SIG-M5 (cell line): ENCODE measurements at places on chromosomes 6 and 20.

DNA sequence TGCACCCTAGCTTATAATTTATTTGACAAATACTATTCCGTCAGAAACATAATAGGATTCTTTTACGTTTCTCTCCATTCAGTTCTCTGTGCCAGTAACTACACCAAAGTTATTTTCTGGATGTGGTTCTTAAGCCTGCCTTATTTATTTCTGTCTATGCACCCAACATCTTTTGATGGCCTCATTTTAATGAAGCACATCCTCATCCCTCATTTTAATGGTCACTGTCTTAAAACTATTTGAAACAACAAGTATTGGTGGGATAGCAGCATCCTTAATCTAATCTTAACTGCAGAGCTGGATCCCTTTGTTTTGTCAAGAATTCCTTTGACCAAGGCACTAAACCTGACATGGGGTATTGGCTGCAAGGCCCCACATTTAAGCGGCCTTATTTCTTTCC, 11.0 kb downstream of the FAM135A start:
- DNase-seq, result no peak

GRCh38 chr20:25237610-25238318, 10.1 kb upstream of the PYGB start:
- peak; percentile 97 for DNase-seq

GRCh38 chr6:106253172-106253571, 72.4 kb downstream of the ATG5 start:
- DNase-seq, result no peak

DNA sequence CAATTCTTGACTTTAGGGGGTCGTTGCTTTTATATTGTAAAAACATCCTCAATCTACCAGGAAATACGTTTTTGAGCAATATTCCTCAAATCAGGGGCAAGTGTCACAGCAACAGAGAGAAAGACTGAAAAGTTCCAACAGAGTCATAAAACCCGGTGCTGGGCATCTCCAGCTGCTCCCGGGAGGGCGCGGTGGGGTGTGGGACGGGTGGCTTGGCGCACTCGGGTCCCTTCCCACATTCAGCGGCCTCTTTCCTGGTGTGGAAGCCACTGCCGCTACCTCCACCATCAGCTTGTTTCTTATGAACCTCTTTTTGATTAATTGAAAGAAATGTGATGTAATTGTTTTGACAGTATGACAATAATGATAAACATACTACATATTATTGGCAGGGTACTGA, 98.2 kb downstream of the IRF4 start:
- no peak for DNase-seq

GRCh38 chr6:18326980-18327379, 60.2 kb upstream of the RNF144B start:
- DNase-seq, result no peak

- no peak for DNase-seq
These were observed 400.8 kb downstream of the SMOC2 start for GRCh38 chr6:168841609-168842278.

DNA sequence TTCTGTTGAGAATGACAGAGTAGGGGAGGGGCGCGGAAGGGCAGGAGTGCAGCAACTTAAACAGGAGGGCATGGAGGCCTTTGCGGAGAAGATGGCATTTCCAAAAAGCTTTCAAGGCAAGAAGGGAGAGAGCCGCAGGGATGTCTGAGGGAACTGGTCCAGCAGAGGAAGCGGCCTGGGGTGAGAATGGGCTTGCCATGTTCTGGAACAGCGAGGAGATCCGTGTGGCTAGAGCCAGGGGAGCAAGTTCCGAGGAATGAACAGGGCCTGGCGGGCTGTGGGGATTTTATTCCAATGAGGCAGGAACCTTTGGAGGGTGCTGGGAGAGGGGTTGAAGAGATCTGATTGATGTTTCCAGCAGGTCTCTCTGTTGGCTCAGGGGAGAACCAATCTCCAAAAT, 86.1 kb downstream of the PREX1 start:
- no peak for DNase-seq

DNA sequence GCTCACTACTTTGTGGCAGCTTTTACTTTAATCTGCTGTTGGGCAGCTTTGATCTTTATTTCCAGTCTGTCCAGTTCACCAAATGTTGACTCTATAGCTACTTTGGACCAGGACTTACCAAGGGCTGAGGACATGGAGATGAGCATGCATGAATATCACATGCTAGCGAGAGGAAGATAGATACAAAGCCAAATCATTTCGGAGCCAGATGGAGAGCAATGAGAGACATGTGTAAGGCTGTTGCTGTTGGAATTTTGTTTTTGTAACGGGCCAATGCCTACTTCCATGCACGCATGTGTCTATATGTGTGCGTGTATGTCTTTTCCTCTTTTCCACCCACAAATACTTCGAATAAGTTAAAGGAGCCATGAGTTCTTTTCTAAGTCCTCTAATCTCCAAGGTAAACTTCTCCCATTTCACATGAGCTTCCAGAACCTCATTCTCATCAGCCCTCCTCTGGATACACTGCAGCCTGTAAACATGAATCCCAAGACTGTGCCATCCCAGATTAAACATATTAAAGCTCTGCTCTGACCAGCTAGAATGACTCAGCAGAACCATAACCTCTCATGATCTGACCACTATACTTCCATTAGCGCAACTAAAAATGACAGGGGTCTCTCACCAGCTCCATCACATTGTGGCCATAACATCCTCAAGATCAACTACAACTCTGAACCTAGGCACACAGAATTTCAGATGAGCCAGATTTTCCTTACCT, 160.7 kb downstream of the LRFN2 start:
- no peak for DNase-seq

GRCh38 chr20:16608277-16608650, 35.0 kb upstream of the KIF16B start:
- no peak for DNase-seq

DNA sequence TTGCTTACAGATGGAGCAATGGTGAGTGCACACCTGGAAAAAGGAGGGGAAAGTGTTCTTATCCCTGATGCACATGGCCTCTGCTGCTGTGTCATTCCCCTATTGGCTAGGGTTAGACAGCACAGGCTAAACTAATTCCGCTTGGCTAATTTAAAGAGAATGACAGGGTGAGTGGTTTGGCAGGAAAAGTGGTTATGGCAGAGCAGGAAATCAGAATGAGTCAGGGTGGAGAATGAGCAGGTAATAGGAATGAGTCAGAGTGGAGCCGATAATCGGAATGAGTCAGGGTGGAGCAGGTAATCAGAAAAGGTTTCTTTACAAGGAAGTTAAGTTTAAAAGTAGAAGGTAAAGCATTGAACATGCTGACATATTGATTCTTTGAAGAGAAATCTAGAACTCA, 355.5 kb upstream of the HTR1E start:
- DNase-seq, result no peak

DNA sequence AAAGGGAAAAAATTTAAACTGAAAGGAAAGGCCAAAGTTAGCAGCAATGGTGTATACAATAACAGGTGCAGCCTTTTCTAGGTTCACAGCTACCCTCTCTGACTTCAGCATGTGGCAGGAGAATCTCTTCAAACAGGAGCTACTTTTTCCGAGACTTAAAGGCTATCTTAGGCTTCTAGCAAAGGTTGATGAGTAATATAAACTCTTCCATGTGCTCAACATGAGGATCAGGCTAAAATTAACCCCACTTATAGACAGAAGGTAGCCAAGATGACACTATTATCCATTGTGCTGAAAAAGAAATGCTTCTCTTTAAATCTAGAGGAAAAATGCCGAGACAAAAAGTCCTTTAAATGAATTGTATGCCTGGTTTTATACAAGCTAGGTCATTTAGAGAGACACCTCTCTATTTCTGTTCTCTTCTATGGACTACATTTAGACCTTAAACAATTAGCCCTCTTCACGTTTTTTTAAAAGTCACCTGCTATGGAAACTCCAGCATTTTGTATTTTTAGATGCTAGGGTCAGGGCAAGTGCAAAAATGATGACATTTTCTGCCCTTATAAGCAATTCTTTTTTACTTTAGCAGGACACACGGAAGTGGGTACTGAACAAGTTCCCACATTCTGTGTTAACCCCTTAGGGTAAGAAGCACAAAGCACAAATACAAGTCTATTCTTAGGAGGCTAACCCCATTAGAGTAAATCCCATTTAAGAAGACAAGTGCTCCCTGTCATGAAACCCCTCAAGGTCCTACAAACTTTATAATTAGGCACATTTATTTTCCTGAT, 216.8 kb upstream of the CITED2 start:
- no peak for DNase-seq

DNA sequence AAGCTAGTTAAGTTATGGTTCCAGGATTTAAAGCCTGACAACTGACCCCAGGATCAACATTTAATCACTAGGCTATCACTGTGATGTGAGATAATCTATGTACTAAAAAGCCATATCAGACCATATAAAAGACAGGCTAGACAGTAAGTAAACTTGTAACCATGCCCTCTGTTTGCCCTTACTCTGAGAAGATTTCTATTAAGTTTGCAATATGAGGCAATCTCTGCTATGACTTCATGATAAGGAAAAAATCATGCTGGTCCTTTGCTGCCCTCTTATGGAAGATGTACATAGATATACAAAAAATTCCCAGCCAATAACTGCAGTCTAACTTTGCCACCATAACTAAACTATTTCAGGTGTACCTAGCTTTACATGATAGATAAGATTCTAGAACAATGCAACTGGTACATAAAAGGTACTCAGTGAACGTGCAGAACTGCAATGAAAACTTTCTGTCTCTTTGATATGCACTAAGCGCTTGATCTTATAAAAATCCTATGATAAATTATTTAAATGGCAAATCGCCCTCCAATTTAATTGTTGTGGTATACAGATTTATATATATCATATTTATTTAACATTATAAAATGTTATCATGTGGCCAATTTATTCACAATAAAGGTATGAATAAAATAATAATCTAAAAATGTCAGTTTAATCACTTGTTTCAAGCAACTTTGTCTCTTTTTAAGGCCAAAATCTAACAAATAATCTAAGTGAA, 70.5 kb downstream of the FAM217A start:
- peak; percentile 37 for DNase-seq

DNA sequence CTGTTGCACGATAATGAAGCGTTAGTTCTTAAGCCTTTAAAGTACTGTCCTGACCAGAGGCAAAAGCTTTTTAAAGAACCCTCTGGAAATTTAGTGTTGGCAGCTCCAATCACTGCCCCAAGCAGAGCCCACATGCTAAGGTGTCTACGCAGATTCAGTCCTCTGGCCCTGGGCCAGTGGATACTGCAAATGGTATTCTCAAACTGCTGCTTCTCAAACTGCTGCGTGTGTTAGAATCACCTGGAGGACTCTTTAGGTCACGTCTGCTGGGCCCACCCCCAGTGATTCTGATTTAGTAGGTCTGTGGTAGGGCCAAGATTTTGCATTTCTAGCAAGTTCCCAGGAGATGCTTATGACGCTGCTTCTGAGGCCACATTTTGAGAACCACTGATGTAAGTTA, 96.0 kb upstream of the CCDC28A start:
- no peak for DNase-seq

DNA sequence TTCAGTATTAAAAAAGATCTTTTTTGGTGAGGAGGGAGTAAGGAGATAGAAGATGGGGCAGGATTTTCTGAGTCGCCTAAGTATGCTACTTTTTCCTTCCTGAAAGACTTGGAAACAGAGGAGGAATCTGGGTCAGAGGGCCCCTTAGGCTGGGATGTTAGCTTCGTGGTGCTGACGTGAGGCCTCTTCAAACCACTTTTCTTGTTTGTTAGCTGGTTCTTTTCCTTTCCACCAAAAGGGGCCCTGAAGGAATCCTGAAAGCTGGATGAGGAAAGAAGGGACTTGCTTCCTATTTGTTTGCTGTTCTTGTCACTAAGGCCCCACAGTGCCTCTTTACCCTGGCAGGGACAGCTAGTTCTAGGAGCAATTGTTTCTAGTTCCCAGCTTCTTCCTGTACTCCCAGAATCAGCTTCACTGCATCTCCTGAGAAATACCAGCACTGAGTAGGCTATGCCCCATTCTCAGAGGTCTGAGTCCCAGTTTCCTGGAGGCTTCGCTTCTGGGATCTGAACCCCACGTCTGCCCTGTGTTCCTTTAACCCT, 2.2 kb upstream of the IL20RA start:
- no peak for DNase-seq

DNA sequence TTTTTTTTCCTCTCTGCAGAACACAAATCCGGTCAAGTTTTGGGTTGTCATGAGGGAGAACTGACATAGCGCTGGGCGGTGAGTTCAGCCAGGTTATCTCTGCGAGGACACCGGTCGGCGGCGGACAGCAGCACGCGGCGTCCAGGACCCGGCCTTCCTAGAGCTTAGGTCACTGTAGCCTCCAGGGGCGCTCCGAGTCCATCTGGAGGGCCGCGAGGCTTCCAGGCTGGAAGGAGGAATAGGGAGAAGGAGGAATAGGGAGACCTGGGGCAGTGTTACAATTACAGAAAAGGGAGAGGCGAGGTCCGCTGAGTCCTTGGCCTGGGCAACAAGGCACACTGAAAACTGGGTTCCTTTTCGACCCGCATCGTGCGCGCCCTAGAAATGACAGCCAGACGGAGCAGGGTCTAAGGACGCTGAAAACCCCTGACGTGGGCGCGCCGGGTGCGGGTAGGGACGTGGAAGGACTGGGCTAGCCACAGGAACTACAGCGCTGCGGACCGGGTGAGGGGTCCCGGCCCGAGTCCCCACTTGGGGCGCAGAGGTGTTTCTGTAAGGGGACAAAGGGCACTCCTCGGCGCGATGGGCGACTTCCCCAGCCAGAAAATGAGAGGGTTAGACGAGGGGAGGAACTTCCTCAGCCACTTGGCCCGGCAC, 536 bp upstream of the FNDC1 start:
- DNase-seq, result no peak

GRCh38 chr6:110999634-111000270, 17.9 kb downstream of the RPF2 start:
- no peak for DNase-seq

GRCh38 chr6:158819977-158820622, 932 bp upstream of the EZR start:
- DNase-seq, result no peak

GRCh38 chr6:88842320-88842719, 121.1 kb downstream of the RNGTT start:
- DNase-seq, result no peak

DNA sequence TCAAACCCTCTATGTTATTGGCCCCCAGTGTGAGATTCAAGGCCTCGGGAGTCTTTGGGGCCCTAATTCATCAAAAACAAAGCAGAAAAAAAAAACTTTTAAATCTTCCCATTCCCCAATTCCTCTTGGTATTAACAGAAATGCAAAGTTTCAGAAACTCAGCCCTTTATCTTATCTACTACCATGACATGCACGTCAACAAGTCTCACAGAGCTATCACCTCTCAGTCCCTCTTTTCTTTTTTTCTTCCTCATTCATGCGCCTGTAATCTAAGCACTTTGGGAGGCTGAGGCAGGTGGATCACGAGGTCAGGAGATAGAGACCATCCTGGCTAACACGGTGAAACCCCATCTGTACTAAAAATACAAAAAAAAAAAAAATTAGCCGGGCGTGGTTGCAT, 22.7 kb downstream of the SAMD3 start:
- no peak for DNase-seq

- no peak for DNase-seq
These were observed 16.9 kb downstream of the UCKL1 start for GRCh38 chr20:63939061-63939935.

GRCh38 chr6:125346201-125346925, 44.6 kb upstream of the HDDC2 start:
- no peak for DNase-seq
